ENCODE measurements at places on chromosomes 5 and 9.
A peak's percentile ranks its signal among the peaks of the same experiment; 100 is the strongest.

- DNase-seq: no peak
Measured at GRCh38 chr5:150329038-150329437, 26.3 kb upstream of the ARSI start.

DNA sequence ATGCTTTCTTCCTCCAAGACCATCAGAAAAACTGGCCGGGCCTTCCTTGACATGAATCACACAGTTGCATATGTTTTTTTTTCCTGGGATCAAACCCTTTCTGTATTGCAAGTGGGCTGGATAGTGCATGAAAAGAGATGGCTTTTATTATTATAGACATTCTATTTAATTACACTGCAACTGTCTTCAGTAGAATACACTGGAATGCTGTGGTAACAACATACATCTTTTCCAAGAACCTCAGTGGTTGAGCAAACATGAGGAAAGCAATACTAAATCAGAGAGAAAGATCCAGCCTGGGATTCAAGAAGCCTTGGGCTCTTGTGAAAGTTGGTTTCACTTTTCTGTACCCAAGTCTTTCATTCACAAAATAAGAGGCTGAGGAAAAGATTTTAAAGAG is 193.0 kb downstream of the DMAC1 start:
- DNase-seq: no peak

GRCh38 chr9:74172874-74173273 is 324.3 kb upstream of the RORB start:
- no peak for DNase-seq

DNA sequence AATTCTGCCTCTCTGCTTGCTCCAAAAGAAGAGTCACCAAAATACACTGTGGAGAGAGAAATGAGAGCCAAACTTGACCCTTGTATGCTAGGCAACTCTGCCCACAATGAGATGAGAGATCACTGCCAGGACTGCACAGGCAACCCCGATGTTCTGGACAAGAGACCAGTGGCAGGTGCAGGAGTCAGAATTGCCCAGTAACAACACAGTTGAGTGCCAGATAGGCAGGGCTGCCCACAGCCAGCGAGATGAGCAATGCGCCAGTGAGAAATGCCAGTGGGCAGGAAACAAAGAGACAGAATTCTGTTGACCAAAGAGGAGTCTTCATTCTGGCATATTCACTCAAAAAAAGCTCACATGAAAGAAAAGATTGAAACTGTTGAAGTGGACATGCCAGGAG is 570.7 kb downstream of the CAAP1 start:
- DNase-seq: peak; percentile 32

- DNase-seq: no peak
Measured at GRCh38 chr9:115956371-115956770, 197.2 kb upstream of the PAPPA start.

DNA sequence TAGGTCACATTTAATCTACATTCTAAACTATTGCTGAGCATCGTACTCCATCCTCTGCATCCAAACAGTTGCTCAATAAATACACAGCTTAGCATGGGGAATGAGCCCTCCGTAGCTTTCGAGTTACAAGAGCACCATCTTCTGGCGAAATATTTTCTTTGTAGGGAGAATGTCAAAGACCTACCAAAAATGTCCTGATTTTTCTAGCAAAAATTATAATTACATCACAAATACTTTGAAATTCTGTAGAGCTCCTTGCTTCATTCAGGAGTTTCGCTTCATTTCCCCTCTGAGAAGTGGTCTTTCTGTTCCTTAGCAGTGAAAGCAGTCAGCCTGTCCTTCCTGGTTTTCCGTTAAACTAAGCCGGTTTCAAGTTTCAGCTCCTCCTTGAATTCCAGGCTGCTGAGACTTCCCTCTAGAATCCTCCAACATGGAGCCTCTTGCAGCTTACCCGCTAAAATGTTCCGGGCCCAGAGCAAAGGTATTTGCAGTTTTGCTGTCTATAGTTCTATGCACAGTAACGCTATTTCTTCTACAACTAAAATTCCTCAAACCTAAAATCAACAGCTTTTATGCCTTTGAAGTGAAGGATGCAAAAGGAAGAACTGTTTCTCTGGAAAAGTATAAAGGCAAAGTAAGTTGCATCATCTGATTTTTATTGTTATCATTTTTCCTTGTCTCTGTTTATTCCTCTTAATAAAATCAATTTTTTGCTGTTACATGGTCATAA is at the start of gene GPX8:
Gene GPX8 (plus strand): TSS at position 409 of the 730 bp plus-strand sequence. CDS start 22 bp downstream, at position 431.
- peak; percentile 88 for DNase-seq

GRCh38 chr5:65059681-65060598 is 291.2 kb downstream of the CWC27 start:
- peak; percentile 31 for DNase-seq

DNA sequence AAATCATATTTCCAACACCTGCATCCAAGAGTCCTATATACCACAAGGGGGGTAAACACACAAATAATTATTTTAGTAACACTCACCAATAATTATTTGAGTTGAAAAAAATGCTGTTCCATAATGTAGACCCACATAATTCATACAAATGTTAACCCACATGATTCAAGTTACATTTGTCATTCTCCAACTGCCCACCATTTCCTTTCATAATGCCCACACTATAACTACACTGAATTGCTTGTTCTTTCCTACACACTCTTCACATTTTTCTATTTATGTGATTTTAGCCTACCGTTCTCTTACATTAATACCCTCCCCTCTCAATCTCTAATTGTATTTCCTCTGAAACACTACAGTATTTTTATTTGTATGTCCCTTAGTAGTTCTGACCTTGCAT is 35.9 kb upstream of the HK3 start:
- DNase-seq: no peak

GRCh38 chr5:155070781-155071180 is 57.2 kb downstream of the KIF4B start:
- DNase-seq: no peak

DNA sequence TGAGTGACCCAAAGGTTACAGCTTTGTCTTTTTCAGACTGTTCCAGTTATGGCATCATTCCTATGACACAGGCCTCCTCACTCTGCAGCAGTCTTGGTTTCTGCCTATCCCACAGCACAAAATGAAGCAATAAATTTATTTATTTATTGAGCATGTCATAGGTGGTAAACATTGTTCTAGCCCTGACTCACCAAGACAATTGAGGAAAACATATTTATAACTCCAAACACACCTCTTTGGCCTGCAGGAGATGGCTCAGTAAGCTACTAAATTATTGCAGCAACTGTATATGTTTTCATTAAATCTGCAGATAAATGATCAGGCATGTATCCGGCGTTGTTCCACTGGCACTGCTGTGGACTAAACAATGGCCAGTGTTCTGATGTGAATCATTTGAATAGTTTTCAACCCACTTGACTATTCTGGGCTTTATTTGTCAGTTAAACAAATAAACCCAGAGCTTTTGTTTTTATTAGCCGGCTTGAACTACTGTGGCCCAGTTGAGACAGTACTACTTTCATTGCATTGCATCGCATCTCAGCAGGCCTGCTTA is 83.2 kb downstream of the FOXD1 start:
- peak; percentile 83 for DNase-seq

GRCh38 chr9:114091711-114092110 is 7.4 kb downstream of the KIF12 start:
- DNase-seq: no peak

DNA sequence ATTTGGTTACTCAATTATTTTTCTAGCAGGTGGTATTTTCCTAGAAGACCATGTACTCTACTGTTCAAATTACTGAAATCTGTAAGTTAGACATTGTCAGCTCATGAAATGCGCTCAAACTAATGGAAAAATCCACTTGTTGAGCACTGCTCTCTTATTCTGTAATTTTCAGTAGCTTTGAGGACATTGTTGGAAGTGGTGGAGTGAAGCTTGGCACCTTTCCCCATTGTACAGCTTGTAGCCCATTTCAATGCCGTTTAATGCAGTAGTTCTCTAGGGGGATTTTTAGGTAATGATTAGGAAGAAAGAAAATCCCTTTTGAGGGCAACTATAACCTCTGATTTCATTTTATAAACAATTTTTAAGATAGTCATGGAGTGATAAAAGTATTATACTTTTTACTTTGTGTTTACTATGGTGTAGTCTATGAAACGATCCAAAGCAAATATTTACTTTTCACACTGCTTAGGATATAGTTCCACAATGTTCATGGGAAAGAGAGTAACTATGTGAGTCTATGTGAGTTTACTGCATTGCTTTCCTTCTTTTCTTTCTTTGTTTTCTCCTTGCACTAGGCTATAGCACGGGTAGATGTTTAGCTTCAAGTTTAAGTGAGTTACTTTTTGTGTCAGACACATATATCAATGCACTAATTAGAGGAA is 165.8 kb upstream of the ANKH start:
- no peak for DNase-seq

DNA sequence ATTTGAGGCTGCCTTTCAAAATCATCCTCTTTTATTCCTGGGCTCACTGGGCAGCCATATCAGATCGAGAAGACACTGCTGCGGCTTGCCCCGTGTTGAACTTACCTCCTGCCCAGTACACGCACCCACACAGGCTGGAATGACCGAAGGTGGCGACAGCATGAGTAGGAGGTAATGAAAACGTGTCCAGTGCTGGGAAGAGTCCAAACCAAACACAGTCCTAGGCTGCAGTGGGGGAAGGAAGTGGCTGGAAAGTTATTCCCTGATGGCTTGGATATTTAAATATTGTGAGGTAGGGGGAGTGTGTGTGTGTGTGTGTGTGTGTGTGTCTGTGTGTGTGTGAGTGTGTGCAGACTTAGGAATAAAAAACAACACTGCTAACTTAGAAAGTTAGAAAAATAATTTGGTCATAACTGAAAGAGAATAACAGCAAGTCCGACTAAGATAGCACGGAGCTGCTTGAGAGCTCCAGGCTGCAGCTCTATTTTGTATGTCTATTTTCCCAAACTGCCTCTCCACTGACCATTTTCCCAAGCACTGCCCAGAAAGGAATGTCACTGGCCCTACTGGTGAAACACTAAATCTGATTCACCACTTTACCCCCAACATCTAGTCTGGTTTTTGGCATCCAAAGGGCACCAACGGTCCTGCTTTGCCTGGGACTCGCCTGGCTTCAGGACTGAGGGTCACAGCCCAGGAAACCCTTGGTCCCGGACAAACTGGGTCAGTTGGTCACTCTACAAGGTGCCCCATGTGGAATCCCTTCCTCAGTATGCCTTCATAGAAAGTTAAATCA is 41.2 kb downstream of the ANKH start:
- DNase-seq: no peak
